ENCODE measurements at places on chromosomes 11 and 22.

DNA sequence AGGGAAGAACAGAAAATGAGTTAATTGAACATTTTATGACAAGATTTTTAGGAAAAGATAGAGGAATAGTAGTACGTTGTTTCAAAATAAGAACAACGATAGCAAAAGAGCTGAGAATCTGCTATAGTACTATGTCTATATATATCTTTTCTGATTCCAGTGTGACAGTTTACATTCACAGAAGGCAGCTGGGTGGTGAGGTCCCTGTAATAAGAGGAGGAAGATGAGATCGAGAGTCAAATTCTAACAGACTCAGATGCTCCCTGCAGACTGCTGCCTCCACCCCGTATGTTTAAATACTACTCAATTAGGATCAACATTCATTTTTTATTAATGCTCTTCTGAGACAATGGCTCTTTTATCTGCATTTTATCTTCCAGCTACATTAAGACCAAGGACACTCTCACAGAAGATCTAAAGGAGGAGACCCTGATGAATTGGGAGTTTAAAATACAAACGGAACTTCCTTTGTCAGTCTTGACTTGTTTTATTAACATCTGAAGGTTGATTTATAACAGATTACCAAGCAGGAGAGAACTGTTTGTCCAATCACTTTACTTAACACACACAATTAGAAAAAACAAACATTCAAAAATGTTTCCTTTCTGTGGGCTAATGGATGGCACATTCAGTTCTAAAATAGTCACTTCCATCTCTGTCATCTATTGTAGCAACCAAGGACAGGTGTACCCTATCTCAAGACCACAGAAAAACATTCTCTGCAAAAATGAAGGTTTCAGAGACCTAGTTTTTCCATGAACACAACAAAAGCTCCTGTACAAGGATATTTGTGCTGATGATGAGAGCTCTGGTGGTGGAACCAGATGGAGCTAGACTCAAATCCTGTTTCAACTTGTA, 240.2 kb downstream of the CADM1 start:
- DNase-seq, result no peak

GRCh38 chr11:77081976-77082836, 15.4 kb downstream of the CAPN5 start:
- no peak for DNase-seq

GRCh38 chr11:123509737-123510578, 79.9 kb downstream of the GRAMD1B start:
- DNase-seq, result no peak

DNA sequence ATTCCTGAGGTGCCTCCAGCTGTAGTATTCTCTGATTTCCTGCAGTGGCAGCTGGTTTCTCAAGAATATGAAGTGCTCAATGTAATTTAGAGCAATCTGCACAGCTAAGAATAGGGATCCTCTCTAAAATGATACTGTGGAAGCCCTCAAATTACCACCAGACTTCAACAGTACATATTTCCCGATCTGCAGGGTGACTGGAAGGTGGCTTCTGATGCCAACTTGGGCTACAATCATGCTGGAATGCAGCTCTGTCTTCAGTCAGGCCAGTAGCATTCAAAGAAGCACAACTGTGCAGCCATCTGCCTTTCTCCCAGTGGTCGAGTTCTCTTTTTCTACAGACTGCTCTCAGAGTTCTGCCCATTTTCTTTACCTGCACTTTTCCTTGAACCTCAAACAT, 55.5 kb upstream of the CD5 start:
- no peak for DNase-seq

GRCh38 chr11:3830730-3831129, 10.0 kb downstream of the RHOG start:
- DNase-seq, result no peak

DNA sequence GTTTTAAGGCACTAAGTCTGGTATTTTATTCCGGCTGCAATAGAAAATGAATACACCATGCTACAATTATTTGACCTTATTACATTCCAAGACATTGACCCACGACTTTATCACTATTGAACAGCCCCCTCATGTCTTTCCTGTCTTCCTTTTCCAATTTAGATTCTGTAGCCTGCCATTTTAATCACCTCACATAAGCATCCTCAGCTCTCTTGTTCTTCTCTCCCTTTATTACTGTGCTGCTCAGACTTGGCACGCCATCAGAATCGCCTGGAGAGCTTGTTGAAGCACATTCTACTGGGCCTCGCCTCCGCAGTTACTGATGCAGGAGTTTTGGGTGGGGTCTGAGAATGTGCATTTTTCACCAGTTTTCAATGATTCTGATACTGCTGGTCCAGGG, 38.7 kb upstream of the SWAP70 start:
- DNase-seq, result no peak

GRCh38 chr11:62540804-62541701, 5.6 kb downstream of the AHNAK start:
- DNase-seq, result no peak

DNA sequence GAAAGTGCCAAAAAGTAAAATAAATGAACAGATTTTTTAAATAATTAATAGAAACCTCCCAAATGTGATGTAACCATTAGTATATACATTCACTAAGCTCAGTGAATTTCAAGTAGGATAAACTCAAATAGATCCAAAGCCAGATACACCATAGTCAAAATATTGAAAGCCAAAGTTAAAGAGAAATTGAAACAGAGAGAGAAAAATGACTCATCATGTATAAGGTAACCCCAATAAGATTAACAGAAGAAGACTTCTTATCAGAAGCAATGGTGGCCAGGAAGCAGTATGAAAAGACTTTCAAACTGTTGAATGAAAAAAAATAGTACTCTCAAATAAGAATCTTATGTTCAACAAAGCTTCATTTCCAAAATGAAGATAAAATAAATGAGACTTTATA, 70.5 kb downstream of the LUZP2 start:
- no peak for DNase-seq

- no peak for DNase-seq
These were observed 37.6 kb downstream of the TRMU start for GRCh38 chr22:46373159-46373558.

DNA sequence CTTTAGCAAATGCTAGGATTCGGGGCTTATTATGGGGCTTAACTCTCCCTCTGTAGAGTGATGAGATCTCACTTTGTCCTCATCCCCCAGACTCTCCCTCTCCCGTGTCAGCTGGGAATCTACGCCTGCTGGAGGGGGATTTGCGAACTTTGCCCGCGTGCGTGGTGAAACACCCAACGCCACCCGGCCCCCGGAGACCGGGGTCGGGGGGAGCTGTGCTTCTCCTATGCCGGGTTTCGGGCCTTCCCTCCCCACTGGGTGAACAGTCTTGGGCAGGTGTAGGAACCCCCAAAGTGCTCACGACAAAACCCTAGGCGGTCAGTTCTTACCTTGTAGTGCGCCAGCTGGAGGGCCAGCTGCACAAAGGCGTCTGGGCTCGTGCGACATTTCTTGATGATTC, 21.6 kb upstream of the TESMIN start:
- DNase-seq, result no peak

DNA sequence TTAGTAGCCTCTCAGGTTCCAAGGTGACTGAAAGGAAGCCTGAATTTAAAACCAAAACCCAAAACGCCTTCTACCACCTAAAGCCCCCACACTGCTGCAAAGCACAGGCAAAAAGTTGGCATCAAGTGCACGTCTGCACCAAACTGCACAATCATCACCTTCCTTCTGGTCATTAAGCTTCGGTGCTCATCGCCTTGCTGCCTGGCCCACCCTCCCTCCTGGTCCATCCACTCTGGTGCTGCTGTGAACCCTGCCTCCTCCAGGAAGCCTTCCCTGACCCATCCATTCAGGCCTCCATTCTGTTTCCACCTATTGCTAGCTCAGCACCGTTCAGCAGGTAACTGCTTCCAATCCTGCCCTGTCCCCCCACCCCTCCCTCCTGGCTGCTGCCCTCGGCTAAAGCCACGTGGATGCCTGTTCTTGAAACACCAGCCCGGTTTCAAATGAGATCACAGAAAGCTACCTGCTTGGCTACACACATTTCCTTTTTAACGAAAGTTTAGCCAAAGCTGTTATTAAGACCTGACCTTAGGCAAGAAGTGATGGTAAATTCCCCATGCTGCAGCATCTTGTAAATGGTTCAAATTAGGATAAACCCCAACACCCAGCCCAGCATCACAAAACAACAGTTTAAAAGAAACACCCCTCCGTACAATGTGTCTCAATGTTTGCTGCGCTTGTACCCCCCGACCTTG, 53.8 kb upstream of the CD5 start:
- DNase-seq, result no peak

- no peak for DNase-seq
These were observed 688.7 kb downstream of the ETS1 start for GRCh38 chr11:127898422-127899365.

DNA sequence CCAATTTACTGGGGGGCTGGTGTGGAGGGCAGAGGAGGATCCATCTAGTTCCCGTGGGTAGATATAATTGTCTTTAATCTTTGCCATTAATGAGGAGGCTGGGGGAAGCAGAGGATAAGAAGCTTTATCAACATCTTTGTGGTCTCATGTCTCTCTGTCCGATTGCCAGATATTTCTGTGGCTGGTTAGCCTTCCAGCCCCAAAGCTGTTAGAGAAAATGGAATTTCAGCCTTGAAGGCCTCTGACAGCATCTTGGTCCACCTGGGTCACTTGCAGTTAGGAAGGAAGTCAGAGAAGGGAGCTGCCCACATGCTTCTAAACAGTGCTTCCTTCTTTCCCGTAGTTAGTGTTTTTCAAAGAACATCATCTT, 56.9 kb downstream of the ABTB2 start:
- no peak for DNase-seq

DNA sequence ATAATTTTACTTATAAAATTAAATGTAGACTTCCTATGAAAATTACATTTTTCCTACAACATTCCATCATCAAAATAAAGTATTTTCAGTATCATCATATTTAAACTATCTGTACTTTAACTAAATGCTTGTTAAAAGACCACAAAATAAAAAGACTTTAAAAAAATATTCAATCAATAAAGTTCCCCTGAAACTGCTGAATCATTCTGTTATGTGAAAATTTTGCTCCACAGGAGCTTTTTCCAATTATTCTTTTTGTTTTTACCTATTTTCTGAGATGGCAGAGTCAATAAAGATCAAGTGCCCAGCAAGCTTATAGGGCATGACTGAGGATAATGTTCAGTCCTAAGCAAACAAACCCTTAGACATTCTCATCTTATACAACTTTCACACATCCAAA, 27.3 kb downstream of the ALKBH8 start:
- no peak for DNase-seq

DNA sequence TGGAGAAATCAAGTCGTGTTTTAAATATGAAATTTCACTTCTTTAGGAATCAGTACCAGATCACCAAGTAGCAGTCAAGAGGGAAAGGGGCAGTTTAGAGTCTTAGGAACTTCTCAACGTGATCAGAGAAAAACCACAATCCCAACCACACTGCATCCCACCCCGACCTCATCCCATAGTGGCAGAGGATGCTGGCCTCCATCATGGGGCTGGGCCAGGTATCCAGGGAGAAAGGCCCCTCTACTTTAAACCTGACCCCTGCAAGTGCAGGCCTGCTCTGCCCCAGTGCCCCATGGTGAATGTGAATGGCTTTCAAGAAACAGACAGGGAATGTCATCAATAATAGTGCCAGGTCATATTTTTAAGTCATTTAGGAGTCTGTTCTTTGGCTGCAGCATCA, 12.1 kb downstream of the CHST1 start:
- no peak for DNase-seq

- DNase-seq, result no peak
These were observed 1.2 kb upstream of the MARK2 start for GRCh38 chr11:63837739-63838138.

- DNase-seq, result no peak
These were observed 104.3 kb upstream of the LDLRAD3 start for GRCh38 chr11:35839368-35840161.

GRCh38 chr11:91846649-91847048, 378.0 kb upstream of the FAT3 start:
- no peak for DNase-seq

GRCh38 chr11:14106303-14107049, 144.0 kb downstream of the SPON1 start:
- DNase-seq, result no peak

DNA sequence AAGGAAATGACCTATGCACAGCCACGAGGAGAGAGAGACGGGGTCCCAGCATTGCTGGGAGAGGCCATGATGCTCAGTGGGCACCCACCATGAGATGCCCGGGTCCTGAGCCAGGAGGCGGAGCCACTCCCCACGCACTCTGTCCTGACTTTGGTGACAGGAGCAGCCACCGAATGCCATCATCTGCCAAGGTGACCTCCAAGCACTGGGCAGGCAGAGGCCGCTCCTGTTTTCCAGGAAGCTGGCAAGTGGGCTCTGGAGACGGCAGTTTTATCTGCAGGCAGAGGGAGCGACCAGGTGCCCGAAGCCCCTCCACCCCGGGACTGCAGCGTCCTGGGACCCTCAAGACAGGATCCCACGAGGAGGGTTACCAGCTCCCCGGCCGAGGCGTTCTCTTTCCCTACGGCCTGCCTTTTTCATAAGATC, 453.9 kb downstream of the BRD1 start:
- DNase-seq, result no peak

DNA sequence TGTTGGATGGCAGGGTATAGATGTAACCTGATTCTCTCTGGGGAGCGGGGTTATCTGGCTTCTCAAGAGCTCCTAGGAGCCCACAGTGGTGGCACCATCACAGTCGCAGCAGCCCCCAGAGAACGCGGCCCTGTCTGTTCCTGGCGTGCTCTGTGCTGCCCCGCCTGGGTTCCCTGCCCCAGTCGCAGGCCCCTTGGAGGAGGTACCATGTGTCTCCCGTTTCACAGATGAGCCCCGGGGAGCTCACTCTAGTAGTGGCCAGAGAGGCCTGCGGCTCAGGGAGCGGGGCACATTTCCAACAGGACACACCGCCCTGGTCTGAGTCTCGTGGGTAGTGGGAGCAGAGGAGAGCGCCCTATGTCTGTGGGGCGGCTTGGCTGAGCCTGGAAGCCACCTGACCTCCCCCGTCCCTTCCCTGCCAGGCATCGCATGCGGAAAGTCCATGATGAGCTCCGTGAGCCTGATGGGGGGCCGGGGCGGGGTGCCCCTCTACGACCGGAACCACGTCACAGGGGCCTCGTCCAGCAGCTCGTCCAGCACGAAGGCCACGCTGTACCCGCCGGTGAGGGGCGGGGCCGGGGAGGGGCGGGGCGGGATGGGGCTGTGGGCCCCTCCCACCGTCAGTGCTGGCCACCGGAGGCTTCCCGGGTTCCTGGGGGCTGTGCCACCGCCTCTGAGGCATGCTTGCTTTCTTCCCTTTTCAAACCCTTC, 21.0 kb upstream of the PPP6R3 start:
- no peak for DNase-seq

- DNase-seq, result no peak
These were observed 30.9 kb downstream of the MICAL2 start for GRCh38 chr11:12141283-12141682.
